Astrocyte of the hippocampus (primary cell): ENCODE measurements at places on chromosomes 2 and 18.

DNA sequence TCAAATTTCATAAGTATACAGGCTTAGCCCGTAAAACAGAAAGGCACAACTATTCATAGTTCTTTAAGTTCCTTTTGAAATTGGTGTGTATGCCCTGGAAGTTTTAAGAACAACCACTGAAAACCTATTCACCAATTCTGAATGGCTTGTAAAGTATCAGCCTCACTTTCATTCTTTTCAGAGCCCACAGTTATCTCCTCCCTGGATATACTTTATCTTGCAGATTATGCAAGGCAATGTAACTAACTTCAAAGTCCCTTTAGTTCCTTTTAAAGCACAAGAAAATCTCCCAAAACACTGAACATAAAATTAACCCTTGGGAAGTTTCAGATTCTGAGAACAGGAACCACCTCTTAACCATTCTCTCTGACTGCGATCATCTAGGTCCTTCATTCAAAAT, 1.1 kb downstream of the STRN start:
- no peak for DNase-seq

GRCh38 chr2:150374492-150374891, 113.0 kb downstream of the RND3 start:
- DNase-seq: no peak

GRCh38 chr2:13019781-13020180, 303.0 kb downstream of the TRIB2 start:
- DNase-seq: no peak

DNA sequence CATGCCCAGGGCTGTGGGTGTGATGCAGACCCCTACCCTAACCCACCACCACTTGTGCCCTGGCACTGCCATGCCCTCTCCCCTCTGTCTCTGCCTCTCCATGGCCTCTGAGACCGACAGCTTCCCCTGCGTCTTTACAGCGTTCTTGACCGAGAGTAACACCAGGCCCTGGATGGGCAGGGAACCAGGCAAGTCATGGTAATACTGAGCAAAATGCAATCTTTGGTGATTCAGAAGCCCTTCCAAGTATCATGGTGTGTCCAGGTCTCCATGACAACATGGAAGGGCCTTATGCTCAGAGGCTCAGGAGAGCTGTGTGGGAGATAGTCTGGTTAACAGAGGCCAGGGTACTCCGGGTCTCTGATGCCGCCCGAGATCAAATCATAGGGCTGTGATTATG, 176.1 kb downstream of the KLHL29 start:
- DNase-seq: no peak

DNA sequence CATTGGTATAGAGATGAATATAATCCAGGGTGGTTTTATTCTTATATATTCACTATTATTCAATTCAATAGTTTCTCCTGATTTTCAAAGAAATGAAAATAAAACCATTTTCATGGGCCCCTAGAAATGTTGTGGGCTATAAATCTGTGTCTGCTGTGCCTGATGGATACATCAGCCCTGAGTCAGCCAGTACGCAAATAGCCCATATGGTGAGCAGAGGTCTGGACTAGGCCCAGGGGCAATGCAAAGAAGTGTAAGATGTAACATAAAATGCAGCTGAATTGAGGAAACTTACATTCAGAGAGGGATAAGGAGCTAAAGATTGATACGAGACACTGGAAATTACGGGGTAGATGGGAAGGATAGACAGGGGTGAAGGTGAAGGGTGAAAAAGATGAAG, 122.5 kb downstream of the MAIP1 start:
- DNase-seq: no peak

- DNase-seq: peak; percentile 19
These were observed 291.2 kb upstream of the DDX18 start for GRCh38 chr2:117523267-117523666.

DNA sequence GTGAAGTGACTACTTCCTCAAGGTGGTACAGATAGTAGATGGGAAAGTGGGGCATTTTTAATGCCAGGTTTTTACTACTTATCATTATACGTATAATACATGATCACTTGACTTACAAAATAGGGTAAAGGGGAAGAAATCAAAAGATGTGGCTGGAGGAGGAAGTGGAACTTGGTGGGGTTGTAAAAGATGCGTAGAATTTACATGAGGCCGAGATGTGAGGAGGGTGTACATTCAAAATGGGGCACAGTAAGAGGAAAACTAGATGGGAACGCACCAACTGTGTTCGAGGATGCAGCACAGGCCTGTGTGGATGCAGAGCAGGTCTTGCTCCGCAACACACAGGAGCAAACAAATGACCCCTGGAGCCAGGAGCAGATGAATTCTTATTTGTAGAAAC, 403.3 kb downstream of the TXNL1 start:
- DNase-seq: no peak

- no peak for DNase-seq
These were observed 29.9 kb downstream of the MTCL1 start for GRCh38 chr18:8735274-8735673.

- no peak for DNase-seq
These were observed 55.9 kb downstream of the SDC1 start for GRCh38 chr2:20168727-20169696.

GRCh38 chr2:6977113-6977741, 60.0 kb downstream of the RNF144A start:
- peak; percentile 87 for DNase-seq

DNA sequence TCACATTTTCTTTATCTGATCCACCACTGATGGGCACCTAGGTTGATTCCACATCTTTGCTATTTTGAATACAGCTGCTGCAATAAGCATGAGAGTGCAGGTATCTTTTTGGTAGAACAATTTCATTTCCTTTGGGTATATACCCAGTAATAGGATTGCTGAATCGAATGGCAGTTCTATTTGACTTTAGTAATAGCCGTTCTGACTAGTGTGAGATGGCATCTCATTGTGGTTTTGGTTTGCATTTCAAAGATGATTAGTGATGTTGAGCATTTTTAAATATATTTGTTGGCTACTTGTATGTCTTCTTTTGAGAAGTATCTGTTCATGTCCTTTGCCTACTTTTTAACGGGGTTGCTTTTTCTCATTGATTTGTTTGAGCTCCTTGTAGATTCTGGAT, 72.3 kb downstream of the CCDC138 start:
- peak; percentile 44 for DNase-seq

DNA sequence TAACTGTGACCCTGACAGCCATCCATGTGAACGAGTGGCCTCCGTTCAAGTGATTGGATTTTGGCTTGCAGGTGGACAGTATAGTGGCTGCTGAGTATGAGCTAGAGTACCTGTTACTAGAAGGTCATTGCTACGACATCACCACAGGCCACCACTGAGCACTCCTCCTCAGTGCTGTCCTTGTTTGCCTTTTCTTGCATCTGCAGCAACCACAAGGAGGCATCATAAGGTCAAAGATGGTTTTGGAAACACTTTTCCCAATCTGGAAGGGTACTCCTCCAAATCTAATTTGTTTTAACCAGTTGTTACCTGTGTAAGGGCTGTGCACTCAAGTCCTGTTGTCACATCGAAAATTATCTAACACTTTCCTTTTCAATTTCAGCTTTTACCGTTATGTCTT, 81.2 kb downstream of the UGGT1 start:
- DNase-seq: peak; percentile 9

DNA sequence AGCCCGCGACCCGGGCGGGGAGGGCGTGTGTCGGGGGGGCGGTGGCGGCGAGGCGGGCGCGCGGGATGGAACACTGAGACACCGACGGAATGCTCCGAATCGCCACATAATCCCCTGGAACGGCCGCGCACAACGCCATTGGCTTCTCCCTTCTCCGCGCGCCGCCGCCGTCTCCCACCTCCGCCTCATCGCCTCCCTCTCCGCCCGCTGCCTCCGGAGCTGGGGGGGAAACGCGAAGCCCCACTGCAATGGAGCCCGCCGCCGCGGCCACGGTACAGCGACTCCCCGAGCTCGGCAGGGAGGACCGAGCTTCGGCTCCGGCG, at the start of gene PHLPP1:
PHLPP1 (plus strand) TSS at position 106 of the 323 bp plus-strand sequence; CDS start at position 249, 143 bp downstream.
- no peak for DNase-seq

DNA sequence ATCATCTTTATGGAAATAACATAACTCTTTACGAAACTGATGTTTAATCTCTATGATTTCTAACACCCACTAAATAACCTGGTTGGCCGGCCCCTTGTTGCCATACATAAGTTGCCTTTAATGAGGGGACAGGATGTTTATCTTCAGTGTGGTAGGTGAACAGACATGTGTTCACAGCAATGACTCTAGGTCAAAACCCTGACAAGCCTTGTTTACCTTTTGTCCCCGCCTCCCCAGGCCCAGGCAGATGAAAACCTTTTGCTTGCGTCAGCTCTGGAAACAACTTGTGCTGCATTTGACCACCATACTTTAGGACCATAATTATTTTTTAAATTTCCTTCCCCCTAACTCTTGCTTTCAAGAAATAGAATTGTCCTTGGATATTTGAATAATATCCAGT, 2.9 kb upstream of the DSG4 start:
- DNase-seq: no peak

DNA sequence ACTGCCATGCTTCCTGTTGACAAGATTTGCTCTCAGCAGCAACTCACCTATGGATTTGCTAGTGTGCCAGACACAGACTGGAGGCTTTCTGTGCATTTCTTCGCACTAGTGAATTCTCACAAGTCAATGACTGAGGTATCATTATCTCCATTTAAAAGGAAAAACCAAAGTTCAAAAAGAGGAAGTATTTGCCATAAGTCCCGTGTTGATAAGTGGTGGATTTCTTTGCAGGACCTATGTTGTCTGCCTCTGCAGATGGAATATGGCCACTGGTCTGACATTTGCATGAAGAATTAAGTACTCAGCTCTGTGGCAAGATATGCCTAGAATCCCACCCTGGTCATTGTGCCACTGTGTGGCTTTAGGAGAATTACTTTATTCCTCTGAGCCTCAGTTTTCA, 299.6 kb downstream of the PAX3 start:
- DNase-seq: no peak

DNA sequence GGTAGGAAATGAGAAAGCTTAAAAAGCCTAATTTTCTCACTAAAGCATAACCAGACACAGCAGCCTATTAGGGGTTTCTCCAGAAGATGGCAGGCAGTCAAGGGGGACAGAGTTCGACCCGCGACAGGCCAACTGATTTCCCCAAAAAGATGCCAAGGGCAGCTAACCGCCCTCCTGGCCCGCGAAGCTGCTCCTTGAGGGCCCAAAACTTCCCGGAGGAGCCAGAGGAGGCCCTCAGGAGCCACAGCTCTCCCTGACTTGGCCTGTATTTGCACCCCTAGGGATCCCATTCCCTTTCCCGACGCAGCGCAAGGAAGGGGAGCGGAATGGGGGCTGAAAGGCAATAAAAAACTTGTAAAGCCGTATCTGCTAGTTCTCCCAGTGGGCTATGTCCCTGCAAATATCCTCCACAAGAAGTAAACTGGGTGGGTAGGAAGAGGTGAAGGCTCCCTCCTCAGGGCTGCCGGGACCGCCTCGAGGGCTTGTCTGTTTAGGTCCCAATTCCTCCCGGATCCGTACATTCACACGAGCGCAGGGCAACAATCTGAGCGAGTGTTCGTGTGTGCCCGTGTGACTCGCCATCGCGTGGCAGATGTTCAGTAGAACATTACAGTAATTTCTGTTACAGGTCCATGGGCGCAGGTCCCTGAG, 756 bp upstream of the NAGK start:
- DNase-seq: no peak

GRCh38 chr2:48829036-48829435, 73.5 kb upstream of the LHCGR start:
- peak; percentile 73 for DNase-seq

DNA sequence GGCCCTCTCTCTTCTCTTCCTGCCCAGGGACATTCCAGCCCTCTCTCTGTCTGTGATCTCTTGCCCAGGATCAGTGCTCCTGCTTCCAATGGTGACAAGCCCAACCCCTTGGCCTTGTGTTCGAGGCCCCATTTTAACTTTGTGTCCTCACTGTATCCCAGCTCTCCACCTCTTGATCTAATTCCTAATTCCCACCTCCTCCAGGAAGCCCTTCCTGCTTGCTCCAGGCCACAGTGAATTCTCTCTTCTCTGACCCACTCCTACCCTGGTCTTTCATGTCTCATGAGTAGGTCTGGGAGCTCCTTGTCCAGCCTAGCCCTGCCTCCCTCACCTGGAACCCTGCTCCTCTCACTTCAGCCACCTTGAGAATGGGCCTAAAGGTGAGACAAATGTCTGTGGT, 249.1 kb downstream of the CELF4 start:
- DNase-seq: no peak

DNA sequence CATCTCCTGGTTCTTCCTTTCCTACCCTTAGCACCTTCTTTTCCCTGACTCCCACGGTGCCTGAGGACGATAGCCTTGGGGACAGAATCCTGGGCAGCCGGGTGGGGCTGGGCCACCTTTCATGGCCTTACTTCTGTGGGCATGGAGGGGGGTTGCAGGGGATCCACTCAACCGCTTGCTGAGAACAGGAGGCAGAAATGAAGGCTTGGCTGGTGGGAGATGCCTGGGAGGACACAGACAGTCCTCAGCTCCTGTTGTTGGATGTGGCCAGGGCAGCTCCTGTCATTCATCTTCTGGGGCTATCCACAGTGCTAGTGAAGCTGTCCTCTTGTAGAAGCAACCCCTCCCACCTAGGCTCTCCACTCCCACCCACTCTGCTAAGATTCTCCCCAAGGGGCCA, 95.5 kb upstream of the CELF4 start:
- DNase-seq: no peak

GRCh38 chr2:49154140-49154539, at the start of gene FSHR:
Gene FSHR (minus strand): TSS chr2:49154515. CDS start chr2:49154417, 98 bp downstream.
- no peak for DNase-seq

DNA sequence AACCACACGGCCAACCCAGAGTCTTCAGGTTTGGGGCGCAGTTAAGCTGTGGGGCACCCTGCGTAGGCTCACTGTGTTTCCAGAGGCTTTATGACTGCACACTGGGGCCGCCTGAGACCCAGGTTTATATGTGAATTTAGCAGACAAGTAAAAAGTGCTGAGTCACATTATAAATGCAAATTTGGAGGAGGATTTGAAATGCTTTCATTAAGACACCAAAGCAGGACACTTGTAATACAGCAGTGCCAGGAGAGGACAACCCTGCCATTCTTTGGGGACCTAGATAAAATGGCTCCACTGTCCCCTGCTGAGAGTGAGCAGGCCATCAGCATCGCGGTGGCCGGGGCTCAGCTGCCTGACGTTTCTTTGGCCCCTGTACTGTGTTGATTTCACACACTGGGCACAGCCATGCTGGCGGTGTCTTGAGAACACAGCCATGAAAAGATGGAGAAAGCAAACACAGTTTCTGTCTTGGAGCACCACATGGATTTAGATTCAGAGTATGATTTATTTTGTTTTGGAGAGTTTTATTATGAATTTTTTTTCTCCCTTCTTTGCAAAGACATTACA, 10.2 kb downstream of the ACKR3 start:
- peak; percentile 23 for DNase-seq

GRCh38 chr2:112783187-112783714, 1.0 kb downstream of the IL1A start:
- DNase-seq: no peak

GRCh38 chr18:60024857-60025256, 125.1 kb downstream of the PMAIP1 start:
- no peak for DNase-seq

GRCh38 chr2:197259470-197259999, 51.0 kb downstream of the ANKRD44 start:
- no peak for DNase-seq

DNA sequence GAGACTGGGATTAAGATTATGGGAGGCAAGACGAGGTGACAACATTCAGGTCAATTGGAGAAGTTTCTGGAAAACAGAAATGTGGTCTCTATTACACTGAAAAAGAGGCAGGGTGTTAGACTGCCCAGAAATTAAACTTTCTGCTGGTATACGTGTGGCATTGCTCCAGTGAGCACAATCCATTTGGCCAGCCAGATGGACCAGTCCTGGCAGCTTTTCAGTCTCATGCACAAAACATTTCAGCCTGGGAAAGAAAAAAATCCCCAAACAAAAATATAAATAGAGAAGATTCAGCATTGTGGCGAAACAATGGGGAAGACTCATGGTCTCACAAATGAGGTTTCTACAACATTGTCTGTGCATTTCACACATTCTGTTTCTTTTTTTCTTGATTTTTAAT, 113.9 kb downstream of the HNMT start:
- DNase-seq: peak; percentile 52
